ENCODE measurements at places on chromosomes 2 and 18.
A peak's percentile ranks its signal among the peaks of the same experiment; 100 is the strongest.

DNA sequence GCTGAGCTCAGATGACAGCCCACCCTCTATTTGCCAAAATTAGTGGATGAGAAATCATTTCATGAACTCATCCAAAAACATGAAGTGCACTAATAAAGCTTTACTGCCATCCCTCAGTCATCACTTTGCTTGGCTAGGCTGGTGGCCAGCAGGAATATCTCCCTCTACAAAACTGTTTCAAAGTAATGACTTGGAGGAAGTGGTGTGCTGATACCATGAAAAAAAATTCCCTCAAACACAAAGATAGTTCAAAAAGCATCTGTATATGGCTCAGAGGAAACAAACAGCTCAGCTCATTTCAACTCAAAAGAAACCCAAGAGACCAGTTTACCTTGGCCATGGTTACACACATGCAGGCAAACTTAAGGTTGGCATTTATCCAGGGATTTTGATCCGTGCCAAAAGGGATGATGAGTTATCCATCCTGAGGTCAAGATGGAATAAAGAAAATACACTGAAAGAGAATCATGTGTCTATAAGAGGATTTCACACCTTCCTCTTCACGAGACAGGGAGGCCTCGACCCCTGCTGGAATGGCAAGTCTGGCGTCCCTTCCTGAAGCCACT, 18.4 kb upstream of the WIPF1 start:
- no peak for DNase-seq

DNA sequence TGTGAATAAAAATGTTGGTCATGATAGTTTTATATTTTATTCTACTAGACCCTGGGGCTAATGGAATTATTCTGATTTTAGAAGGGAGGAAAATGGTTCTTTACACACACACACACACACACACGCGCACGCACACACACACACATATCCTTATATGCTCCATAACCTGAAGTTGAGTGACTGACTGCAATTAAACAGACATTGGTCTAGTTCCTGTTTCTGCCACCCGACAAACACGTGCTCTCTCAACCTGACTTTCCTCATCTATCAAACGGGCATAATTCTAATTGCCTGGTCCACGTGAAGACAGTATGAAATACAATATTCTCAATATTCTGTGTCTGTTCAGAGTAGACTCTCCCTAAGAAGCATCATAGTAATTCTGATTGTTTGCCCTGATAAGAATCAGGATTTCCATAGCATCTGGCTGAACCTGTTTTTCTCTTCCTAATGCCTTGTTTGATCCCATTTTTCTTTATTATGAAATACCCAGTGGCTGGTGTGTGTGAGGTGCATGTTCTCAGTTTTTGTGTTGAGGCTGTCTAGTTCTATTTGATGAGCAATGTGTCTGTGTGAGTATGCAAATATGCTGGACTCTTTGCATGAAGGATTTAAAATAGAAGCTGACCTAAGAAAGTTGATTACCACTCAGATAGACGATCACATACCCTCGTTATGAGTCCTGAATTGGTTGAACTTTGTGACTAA, 51.0 kb downstream of the SETBP1 start:
- DNase-seq, result no peak

DNA sequence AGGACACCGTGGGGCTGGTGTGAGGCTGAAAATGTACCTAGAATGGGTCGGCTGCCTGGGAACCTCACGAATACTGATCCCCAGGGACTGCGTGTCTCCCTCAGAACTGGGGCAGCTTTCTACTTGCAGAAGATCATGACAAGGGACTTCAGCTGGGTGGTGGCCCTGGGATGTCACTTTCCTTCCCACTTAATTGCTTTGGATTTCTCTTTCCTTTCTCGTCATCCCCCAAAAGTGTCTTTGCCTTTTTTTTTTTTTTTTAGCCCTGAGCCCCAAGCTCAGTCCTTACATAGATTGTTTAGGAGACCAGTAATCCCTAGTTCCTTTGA, 278.9 kb downstream of the GBX2 start:
- DNase-seq, result no peak

DNA sequence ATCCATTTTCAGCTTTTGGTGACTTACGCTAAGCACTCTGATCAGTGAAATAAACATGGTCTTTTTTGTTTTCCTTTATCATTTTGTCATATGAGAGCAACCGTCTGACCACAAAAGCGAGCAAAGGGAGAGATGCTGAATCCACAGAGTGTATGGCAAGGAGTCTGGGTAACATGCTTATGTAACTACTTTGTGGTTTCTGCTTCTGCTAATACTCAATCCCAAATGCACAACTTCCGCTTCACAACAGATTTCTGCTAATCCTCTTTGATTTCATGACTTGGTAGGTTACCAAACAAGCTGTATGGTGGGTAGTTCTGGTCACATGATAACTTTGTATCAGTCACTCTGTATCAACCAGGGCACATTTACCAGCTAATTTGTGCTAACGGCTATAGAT, 908.4 kb upstream of the CRIM1 start:
- DNase-seq, result no peak

GRCh38 chr2:37753758-37754157, 82.3 kb upstream of the CDC42EP3 start:
- no peak for DNase-seq

GRCh38 chr18:6947338-6948030, 170.1 kb downstream of the LAMA1 start:
- no peak for DNase-seq

GRCh38 chr2:66925128-66925527, 472.0 kb upstream of the ETAA1 start:
- DNase-seq, result no peak

DNA sequence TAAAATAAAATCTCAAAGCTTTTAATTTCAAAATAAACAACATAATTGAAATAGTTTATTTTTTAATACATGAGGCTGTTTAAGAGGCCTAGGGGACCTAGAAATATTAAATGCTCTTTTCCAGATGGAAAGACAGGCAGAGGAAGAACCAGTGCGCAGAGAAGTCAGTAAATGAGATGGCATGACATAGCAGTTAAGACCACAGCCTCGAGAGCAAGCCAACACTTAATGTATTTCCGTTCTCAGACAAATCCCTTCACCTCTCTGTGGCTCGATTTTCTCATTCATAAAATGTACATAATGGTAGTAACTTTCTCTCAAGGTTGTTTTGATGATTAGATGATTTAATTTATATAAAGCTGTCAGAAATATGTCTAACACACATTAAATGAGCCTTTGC, 405.1 kb upstream of the CWC22 start:
- DNase-seq, result no peak

DNA sequence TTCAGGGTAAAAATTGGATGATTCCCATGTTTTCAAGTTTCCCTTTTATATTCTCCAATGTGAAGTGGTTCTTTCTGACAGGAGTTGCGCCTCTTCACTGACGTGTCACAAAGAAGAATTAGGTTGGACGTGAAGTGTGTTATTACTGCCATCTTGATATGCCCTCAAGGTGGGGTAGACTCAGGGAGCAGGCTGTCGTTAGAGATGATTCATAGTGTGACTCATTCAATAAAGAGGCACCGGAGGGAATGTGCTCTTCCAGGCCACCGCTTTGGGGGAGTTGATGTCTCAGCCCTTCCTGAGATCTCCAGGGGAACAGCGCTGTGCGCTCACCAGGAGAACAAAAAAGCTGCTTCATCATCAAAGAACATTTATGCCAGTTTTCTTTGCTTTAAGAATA, 3.6 kb upstream of the DGKD start:
- peak; percentile 19 for DNase-seq

GRCh38 chr2:180970016-180970415, 10.4 kb upstream of the UBE2E3 start:
- peak; percentile 95 for DNase-seq

DNA sequence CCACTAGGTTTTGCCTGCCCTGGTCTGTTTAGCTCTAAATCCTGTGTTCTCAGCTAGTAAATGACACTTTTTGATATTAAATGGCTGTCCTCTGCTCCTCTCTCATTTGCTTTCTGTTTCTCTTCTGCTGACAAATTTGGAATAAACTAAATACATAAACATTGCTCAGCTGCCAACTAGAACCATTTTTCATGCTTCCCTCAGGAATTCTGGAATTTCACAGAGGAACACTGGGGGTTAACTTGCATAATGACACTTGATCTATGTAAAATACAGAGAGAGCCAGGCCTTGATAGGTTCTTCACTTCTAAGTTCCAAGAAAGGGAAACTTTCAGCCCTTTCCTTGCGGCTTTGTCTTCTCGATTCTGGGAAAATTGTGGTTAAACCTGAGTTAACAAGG, 450.6 kb upstream of the ST6GAL2 start:
- DNase-seq, result no peak

DNA sequence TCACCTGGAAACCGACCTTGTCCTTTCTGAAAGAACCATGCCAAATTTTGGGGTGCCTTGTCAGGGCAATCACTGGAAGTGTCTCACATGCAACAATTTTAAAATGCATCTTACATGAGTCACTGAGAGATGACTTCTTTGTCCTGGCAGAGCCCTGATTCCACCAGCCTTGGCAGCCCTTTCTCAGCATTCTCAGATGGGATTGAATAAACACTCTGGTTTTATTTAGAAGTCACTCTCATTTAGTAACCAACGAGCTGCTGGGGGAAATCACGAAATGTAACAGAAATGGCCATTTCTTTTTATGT, 3.8 kb upstream of the ATP8B1 start:
- no peak for DNase-seq
